ENCODE measurements at places on chromosomes 11 and 22.
A peak's percentile ranks its signal among the peaks of the same experiment; 100 is the strongest.

DNA sequence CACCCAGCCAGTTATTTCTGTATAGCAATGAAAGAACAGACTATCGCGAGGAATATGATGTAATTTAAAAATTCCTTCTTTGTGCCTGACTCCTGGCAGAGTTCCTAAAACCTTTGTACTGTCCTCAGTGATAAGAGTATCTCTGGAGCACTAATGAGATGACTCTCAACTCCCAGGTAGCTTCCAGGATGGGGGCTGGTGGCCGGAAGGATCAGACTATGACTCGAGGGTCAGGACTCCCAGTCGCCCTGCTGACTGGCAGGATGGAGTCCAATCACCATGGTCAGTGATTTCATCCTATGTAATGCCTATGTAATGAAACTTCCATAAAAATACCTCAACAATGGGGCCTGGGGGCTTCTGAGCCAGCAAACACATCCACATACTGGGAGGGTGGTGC, 135.1 kb downstream of the SHANK2 start:
- DNase-seq: peak; percentile 5

- no peak for DNase-seq
Observed at GRCh38 chr11:11740836-11741235, 100.9 kb upstream of the USP47 start.

DNA sequence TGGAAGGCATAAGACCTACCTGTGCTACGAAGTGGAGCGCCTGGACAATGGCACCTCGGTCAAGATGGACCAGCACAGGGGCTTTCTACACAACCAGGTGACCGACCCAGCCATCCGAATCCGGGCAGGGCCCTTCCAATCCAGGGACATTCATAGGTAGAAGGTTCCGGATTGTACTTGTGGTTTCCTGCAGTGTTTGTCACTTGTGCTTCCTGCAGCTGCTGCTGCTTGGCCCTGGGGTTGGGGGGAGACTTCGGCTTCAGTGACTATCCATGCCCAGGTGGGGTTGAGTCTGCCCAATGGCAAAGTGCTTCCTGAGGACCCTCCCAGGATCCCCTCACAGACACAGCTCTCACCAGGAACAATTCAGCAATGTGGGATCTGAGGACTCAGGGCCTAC, 2.2 kb downstream of the APOBEC3A start:
- no peak for DNase-seq

DNA sequence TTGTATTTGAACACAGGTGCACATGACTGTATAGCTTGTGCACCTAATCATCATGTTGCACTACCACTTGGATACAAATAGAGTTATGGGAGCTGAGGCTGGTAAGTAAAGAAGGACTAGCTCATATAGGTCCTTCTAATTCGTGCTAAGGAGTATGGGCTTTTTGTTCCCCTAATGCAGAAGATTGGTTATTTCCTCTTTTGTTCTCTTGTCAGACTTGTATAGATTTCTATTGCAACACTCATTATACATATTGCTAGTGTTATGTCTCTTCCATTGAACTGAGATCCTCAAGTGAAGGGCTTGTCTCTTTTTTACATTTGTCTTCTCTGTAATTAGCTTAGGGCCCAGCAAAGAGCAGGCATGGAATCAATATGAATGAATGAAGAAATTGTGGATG, 54.1 kb upstream of the ARHGAP20 start:
- no peak for DNase-seq

- DNase-seq: no peak
Observed at GRCh38 chr22:48838846-48839730, 988.6 kb downstream of the BRD1 start.

GRCh38 chr11:119479685-119480275, 56.8 kb upstream of the THY1 start:
- DNase-seq: peak; percentile 68

- DNase-seq: peak; percentile 23
Observed at GRCh38 chr11:19739872-19740271, 27.2 kb downstream of the NAV2 start.

- no peak for DNase-seq
Observed at GRCh38 chr11:63791495-63792167, 21.6 kb upstream of the SPINDOC start.

All from fibroblast of upper back skin (primary cell).